Activated CD8-positive, alpha-beta memory T cell treated with anti-CD3 and anti-CD28 coated beads for 4 hours (primary cell): ENCODE measurements at places on chromosomes 2 and 18.

DNA sequence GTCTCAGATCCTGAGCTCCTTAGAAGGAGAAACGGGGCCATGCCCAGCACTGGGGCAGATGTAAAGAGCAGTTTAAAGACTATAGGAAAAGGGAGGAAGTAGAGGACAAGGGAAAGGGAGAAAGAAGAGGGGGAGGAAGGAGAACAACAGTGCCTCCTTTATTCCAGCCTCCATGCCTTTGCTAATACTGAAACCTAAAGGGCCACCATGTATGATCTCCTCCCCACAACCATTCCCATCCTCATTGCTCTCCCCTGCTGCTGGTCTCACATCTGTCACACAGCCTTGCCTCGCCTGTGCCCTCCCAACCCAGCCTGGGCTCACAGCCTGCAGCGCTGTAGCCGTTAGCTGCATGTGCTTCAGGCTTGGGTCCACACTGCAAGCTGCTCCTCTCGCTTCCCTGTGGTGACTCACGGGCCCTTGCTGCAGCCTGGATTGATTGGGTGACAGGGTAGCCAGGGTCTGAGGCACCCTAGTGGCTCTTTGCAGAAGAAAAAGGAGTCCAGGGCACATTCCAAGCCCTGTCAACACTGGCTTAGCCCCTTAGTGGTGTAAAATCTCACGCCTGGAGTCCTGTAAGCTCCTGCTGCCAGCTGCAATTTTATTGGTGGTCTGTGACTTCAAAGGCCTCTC is 281.9 kb downstream of the SRBD1 start:
- DNase-seq: no peak

DNA sequence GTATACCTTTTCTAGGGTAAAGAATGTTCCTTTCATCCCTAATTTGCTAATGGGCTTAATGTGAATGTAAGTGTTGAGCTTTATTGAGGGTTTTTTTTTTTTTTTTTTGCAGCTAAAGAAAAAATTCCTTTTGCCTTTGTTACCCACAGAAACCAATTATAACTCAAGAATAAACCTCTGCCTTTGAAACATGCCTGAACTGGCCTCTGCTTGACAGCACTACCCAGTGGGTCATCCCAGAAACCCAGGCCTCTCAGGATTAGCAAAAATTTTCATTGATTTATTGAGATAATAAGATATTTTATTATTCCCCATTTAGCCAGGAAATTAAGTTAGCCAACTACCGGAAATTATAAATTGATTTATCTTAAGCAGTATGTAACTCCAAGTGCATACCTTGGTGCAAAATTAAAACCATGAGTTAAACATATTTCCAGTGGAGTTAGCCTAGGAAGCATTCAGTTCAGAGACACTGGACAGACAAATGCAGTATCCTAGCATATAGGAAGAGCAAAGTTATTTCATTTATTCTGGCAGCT is 67.0 kb upstream of the RASGRP3 start:
- DNase-seq: no peak

- DNase-seq: no peak
Measured at GRCh38 chr2:2243666-2244065, 87.4 kb downstream of the MYT1L start.

- DNase-seq: no peak
Measured at GRCh38 chr2:30764021-30764800, 43.0 kb downstream of the CAPN13 start.

DNA sequence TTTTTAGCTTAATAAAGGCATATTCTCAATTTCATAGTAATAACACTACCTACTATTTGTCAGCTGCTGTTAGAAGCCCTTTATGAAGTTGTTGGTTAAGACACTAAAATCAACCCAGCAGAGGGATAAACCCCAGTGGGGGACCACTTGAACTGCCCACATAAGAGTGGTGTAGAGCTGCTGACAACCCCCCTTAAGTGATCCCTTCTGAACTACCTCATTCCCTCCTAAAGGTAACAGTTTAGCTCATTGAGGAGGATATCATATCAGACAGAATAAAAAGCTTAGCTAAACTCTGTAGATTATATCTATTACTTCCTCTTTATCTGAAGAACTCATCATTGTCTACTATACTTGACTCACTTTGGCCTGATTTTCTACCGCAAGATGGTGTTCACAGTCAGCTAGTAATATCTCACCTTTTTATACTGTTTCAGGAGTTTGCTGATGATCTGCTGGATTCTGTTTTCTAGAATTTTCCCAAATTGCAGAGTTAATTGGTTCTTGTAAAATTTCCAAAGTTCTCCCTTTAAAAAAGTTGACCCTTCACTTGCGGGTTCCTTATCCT is 16.2 kb downstream of the GALM start:
- no peak for DNase-seq

- no peak for DNase-seq
Measured at GRCh38 chr2:186820303-186820702, 28.7 kb downstream of the ZSWIM2 start.

- DNase-seq: no peak
Measured at GRCh38 chr2:226031647-226032501, 632.4 kb downstream of the NYAP2 start.

GRCh38 chr2:204172145-204172600 is 235.6 kb downstream of the ICOS start:
- no peak for DNase-seq

GRCh38 chr2:36477746-36478145 is 120.2 kb downstream of the FEZ2 start:
- DNase-seq: no peak

DNA sequence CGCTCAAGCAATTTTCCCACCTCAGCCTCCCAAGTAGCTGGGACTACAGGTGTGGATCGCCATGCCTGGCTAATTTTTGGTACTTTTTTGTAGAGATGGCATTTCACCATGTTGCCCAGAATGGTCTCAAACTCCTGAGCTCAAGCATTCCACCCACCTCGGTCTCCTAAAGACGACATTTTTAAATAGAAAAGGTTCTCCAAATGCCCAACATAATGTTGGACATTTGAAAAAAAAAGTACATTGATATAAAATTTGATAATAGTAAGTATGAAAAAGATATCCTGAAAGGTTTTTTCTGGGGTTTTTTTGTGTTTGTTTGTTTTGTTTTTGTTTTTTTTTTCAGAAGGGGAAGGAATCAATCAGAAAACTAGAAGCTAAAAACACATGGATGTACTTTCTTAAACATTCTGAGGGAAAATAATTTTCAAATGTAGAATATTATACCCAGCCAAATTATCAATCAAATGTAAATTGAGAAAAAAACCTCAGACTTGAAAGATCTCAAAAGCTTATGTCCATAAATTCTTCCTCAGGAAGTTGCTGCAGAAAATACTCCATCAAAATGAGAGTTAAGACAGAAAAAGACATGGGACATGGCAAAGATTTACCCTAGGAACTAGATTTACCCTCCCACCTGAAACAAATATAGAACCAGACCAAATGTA is 42.8 kb upstream of the MYCN start:
- DNase-seq: no peak

DNA sequence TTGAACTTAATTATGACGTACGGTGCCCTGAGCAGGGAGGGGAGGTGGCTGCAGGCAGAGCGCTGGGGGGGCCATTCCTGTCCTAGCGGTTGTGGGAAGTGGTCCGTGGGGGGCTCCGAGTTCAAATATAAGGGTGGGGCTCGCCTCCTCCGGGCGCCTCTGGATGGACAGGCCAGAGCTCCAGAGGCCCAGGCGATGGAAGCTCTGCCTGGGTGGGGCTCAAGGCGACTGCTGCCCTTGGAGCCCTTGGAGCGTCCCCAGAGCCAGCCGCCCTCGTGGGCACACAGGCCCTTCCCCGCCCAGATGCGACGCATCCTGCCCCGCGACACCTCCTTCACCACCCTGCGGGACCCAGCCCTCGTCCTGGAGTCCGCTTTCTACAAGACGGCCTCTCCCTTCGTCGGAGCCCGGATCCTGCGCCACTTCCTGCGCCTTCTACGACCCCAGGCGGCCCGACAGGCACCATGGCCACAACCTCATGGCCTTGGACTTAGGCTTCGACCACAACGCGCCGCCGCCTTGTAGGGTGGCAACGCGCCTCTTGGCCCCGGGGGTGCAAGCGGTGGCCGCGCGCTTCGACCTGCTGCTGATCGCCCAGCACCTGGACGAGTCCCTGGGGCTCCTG is 10.5 kb downstream of the AQP12B start:
- DNase-seq: no peak

DNA sequence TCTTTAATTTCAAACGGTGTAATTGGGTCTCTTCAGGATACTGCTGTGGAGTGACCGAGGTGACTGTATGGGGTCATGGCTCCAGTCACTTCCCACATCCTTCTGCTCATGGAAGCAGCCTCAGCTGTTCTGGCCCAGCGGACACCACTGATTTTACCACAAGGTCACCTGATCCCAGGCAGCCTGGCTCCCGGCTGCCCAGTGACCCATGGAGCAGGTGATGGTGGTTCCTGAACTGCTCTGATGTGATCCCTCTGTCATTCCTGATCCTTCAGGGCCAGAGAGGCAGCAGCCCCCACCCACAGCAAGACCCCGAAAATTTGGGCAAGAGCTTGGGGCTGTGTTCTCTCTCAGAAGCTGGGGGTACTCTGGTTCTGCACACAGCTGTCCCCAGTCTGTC is 35.5 kb upstream of the HS6ST1 start:
- DNase-seq: no peak

GRCh38 chr2:24086241-24086640 is 1.6 kb upstream of the TP53I3 start:
- DNase-seq: no peak

DNA sequence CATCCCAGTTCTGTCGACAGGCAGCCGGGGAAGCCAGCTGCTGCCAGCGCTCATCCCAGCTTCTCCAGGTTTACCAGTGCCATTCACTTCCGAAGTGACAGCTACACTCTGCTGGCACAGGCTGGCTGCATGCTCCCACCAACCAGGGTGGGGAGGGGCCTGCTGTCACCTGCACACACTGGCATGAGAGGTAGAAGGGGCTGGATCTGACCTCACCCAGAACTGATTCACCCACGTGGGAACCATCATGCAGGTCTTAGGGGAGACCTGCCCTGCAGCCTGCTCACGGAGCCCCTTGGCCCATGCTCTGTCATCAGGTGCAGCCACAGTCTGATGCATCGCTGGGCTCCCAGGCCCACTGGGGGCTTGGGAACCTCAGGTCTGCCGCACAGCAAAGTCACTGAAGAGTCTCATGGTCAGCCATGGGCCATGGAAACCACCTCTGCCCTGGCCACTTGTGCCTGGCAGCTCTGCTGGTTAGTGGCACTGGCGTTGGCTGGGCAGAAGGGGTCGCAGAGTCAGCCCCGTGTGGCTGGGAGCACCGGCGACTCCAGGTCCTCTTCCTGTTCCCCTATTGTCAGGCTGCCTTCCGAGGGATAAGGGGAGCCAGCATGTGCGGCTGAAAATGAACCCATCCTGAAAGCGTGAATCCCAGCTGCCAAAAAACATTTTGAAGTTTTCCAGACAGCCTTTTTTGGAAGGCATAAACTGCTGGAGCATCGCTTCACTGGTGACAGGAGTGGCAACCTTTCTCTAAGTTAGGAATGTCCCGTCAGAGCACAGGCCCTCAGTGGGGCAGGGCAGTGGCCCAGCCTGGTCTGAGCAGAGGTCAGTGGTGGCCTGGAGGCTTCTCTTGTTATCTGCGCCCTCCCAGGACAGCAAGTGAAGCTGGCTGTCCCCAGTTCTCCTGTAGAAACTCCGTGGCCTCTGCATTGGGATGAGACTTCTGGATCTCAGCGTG is 157.8 kb downstream of the SEPTIN10 start:
- DNase-seq: no peak

GRCh38 chr18:9756933-9757470 is 48.9 kb downstream of the RAB31 start:
- no peak for DNase-seq

DNA sequence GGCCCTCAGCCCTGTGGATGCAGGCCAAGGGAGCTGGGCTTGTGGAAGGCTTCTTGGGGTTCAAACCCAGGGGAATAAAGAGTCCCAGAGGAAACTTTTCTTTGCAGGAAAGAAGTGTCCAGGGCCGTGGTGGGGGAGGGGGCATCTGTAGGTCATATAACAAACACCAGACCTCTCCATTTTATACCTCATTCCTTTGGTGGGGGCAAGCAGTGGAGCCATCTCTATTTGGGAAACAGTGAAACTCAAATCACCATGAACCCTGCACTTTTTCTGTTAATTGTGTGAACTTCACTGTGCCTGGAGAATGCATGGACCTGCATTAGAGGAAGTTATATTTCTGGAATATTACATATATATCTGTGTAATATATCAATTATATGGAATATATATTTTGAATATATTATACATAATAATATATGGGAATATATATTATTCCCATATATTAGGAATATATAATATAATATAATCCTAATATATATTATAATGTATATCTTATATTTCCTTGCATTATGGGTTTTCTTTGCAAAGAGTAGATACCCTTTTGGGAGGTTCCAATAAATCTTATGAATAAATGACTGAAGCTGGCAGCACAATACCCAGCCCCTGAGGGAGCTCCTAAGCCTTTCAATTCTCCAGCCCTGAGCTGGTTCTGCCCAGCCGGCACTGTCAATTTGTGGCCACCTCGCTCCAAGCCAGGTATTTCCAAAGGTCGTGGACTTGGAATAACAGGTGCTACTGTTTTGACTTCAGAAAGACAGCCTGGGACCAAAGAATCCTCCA is 97.7 kb upstream of the PKDCC start:
- DNase-seq: no peak

DNA sequence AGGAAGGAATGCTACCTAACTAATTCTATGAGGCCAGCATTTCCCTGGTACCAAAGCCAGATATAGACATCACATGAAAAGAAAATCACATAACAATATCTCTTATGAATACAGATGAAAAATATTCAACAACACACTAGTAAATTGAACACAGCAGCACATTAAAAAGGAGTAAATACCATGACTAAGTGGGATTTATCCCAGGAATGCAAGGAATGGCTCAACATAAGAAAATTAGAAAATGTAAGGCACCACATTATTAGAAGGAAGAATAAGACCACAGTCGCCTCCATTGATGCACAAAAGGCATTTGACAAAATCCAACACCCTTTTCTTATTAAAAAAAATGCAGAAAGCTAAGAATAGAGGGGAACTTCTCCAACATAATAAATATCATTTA is 133.9 kb downstream of the TTC32 start:
- no peak for DNase-seq

DNA sequence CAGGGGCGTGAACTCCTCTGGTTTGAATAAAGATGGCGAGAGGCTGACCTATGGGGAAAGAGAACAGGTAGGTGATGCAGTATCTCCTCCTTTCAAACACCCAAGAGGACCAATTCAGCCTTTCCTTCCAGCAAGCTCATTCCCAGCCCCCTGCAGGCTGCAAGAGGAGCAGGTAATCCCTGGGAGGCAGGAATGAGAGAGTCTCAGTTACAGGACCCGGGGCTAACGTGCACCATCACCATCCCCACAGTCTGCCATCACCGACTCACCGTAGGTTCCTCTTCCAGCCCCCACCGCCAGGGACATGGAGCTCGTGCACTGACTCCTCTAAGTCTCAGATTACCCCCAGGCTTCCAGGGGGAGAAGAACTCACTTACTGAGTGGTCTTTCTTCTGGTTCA is 26.7 kb downstream of the XDH start:
- DNase-seq: no peak
